ENCODE measurements at places on chromosomes 3 and 15.

GRCh38 chr3:69143612-69144011 lies 21.2 kb upstream of the LMOD3 start:
- DNase-seq, result no peak

DNA sequence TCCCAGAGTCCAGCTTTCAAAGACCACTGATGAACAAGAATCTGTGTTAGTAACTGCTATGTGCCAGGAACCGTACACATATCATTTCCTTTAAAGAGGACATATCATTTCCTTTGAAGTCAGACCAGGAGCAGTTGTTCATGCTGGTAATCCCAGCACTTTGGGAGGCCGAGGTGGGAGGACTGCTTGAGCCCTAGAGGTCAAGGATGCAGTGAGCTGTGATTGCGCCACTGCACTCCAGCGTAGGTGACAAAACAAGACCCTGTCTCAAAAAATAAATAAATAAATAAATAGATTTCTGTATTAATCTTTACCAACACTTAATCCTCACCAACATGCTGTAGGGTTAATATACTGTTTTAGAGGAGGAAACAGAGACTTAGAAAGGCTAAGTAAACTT lies 23.9 kb upstream of the CDV3 start:
- no peak for DNase-seq

DNA sequence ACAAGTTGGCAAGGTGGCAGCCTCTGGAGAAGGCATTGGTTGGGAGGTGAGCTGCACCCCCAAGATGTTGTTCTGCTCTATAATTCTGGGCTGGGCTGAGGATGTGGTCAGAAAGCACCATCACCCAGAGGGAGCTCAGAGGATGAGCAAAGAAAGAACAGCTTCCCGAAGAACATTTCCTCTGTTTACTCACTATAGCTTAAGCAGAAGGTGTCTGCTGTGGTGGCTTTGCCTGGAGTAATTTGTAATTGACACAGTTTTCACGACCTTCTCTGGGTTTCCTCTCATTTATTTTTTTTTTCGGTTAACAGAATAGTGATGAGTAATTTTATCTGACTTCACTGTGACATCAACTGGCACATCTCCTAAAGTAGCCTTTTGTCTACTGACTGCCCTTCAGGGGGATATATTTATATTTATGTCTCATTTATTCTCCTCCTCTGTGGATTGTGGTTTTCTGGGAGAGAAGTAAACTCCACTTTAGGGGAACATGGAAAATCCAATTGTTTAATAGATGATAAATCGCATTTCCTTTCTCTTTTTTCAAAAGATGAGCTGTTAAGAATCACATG lies 49.5 kb upstream of the ABHD17C start:
- no peak for DNase-seq

- no peak for DNase-seq
Observed at GRCh38 chr15:71627188-71627587, 183.2 kb upstream of the NR2E3 start.

- DNase-seq, result no peak
Observed at GRCh38 chr15:28895146-28895545, 9.4 kb downstream of the APBA2 start.

DNA sequence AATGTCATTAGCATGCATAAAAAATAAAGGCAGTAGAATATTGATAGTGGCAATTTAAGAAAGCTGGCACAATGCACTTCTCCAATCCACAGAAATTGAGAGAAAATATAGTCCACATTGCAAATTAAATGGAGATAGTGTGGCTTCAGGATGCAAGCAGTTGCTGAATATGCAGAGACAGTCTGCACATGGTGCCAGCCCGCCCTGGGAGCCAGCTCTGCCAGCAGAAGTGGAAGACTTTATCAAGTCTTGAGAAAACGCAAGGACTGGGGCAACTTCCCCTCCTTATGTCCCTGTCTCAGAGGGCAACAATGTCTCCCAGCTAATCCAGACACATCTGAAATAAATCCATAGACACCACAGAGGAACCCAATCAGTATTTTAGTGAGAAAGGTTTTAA lies 57.2 kb downstream of the MB21D2 start:
- no peak for DNase-seq

DNA sequence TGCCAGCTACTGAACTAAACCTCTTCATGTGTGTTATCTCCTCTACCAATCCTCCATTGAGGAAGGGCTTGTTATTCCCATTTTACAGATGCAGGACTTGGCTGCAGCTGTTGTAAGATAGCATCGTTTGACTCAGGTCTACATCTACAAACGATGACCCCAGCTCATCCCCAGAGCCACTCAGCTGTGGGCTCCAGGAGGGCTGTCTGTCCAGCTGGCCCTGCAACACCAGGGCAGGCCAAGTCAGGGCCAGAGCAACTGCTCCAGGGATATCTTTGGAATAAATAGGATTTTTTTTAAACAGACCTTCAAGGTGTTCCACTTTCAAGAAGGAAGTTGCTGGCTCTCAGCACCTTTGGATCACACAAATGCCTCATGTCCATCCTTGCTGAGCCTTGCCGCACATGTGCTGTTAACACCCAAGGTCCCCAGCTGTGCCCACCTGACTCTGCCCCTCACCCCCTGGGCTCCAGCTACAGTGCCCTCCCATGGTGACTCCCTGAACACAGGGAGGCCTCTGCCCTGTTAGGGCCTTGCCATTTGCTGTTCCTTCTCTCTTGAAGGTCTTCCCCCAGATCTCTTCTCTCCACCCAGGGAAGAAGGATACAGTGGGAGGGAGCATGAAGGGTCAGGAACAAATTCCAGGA lies 31.0 kb downstream of the ALDH1L1 start:
- no peak for DNase-seq

DNA sequence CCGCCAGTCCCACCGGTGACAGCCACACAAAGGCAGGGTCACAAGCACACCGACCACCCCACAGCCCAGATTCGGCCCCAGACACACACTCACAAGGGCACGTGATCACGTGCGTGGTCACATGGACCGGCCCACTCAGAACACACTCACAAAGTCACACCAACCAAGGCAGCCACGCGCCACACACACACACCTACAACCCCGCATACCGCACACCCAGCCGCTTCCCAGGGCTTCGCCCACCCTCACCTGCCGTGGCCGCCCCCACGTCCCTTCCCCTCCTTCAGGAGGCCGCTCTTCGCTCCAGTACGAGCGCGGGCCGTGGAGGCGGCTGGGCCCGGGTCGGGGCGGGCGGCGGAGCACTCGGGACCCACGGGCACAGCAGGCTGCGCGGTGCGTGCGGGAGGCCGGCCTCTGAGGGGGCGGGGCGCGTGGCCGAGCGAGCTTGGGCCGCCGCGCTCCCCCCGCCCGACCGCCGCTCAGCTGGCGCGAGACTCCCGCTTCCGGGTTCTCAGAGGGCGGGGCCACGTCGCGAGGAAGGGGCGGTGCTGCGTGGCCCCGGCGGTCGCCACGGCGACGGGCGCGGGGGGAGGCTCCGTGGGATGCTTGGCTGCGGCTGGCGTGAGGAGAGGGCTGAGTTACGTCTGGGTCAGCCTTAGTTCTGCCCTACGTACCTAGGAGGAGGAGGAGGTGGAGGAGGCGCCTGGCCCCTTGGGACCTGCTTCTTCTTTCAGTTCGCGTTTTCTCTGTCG lies at the start of gene SPG21:
SPG21 (minus strand) TSS at position 499 of the 752 bp plus-strand sequence. CDS start 6,345 bp downstream, outside the sequence.
- DNase-seq, result peak; percentile 49

DNA sequence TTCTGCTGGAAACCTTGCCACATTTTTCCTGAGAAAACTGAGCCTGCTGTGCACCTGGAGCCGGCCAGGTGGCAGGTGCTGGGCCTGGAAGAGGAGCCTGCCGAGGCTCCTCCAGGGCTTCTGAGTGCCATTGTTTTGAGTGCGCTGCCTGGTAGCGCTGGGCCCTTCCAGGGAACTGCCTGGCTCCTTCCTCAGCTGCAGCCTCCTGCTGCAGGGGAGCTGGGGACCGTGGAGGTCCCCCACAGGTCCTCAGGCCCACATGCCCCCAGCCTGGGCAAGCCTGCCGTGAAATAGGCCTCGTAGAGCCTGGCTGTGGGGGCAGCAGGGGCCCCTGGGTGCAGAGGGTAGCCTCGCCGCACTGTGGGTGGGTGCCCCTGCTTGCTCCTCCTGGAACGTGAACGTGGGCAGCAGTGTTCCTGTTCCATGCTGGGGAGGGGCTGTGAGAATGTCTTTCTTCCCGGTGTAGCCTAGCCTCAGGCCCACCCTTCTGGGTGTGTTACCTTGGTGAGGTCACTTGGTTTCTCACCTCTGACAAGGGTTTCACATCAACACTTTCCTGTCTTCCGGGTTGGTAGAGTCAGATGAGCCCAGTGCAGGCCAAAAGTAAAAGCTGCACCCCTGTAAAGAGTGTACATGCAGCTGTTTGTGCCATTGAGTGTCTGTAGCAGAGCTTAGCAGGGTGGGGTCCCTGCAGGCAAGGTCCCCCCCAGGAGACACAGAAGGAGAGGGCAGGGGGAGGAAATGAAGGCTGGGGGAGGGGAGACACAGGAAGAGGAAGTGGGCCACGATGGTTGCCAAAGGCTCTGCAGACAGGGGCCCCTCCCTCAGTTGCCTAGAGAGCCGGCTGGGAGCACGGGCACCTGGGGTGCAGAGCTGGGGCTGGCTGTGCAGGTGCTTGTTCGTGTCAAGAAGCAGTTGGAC lies 34.5 kb downstream of the KLF13 start:
- DNase-seq, result peak; percentile 65

DNA sequence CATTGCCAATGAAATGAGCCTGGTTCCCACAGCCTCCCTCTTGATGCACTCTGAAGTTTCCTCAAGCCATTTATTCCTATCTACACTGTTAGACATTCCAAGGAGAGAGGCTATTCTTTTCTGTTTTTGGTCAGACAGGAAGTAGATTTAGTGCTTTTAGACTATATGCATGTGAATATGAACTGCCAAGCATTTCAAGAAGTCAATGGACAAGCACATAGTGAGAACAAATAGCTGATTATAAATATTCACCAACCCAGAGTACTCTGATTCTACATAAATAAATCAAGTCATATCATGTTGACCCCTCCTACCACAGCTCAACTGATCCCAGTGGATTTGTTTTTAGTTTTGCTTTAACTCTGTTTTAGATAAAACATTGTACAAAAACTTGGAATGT lies 412.5 kb upstream of the RARB start:
- no peak for DNase-seq

DNA sequence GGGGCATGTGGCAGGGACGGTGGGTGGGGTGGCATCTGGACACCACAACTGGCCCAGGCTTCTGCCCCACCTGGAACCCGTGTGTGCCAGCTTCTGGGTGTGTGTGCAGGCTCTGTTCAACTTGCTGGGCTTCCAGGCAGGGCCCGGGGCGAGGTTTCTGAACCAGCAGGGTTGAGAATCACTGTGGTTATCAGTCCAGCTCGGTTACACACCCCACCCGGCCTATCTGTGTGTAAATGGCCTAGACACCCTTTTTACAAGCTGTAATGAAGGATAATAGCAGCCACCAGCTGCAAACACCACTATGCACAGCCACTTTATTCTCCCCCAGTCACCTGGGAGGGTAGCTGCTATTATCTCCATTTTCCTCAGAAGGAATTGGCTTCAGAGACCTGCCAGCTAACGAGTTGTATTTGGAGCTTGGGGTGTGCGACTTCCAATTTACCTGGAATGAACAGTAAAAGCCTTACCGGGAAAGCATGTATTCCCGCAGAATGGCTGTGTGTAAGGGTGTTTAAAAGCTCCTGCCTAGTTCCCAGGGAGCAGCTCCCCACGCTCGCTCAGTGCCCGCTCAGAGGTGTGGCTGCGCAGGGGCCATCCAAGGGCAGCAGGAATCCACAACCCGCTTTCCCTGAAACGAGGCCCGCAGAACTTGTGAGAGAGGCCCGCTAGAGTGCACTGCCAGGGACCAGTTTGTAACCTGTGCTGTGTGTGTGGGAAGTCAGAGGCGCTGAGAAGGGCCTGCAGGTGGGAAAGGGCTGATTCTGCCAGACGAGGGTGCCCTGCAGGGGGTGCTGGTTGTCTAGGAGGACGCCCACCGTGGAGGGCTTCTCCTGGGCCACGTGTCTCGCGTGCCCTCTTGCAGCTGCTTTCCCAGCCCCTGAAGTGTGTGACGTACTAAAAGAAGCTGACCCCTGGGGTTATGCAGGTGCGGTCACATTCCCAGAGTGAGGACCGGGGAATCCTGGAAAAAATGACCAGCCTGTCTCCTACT lies 83.5 kb downstream of the C3orf70 start:
- no peak for DNase-seq

DNA sequence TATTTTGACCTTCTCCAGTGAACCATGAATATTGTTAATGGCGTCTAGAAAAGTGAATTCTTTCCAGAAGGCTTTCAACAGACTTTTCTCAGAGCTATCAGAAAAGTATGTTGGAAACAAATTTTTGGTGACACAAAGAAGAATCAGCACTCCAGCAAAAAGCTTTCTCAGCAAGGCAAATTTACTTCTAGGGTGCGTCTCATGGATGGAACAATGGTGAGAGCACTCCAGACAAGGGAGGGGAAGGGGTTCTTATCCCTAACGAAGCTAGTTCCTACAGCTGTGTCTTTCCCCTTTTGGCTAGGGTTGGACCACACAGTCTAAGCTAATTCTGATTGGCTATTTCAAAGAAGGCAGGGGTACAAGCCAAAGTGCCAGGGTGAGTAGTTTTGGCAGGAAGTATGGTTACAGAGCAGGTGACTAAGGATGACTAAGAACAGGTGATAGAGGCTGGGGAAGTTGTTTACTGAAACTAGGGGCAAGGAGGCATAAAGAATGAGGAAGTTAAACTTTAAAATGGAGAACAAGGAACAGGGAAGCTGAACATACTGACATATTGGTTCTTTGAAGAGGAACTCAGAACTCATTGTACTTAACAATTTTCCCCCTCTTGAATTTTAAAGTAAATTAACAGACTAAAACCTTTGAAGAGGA lies 959.8 kb downstream of the NAALADL2 start:
- DNase-seq, result no peak

DNA sequence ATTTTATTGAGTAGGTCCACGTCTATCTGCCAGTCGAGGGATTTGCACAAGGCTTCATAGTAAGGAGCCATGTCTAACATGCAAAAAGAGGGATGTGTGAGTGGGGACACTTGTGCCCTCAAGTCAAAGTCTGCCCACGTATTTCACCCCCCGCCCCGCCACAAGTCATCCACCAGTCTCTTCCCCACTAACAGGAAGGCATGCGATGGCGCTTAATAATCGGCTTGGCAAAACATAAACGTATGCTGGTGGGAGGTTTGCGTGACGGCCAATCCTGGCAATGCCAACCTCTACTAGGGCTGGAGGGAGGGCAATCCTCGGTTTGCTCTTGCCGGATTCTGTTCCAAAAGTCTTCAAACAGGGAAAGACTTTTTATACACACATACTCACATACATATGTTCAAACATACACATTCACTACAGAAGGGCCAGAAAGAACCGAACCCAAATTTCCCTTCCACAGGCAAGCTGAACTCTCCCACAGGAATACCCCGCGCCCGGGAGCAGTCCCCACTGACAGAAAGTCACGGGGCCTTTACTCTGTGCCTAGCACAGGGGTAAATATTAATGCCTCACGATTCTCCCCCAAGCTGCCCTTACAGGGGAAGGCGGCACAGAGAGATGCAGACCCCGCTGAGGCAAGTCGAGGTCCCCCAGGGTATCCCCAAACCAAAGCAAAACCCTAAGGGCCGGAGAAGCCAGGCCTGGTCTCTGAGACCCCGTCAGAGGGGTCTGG lies 675 bp downstream of the PSMD6 start:
- DNase-seq, result no peak

Measured in DMS79 (cell line).